ENCODE measurements at places on chromosomes 2 and 18.

- DNase-seq, result no peak
Observed at GRCh38 chr2:213991453-213992108, 419.3 kb upstream of the VWC2L start.

DNA sequence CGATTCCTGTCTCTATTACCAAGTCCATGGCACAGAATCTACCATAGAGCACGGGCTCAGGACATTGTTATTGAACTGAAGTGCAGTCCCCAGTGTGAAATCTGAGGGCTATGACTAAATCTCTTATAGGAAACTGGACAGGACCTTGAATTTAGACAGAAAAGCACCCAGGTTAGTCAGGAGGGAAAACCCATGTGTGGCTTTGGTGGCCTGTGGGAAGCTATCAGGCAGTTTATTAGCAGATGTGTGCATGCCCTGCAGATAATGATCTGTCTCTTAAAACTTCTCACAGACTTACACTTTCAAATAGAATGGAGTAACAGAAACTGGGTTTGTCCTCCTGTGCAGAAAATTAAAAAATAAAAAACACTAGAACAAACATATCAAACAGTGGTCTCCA, 610.0 kb upstream of the RAB6C start:
- DNase-seq, result no peak

GRCh38 chr2:233453111-233453915, 99.0 kb downstream of the DGKD start:
- DNase-seq, result no peak

DNA sequence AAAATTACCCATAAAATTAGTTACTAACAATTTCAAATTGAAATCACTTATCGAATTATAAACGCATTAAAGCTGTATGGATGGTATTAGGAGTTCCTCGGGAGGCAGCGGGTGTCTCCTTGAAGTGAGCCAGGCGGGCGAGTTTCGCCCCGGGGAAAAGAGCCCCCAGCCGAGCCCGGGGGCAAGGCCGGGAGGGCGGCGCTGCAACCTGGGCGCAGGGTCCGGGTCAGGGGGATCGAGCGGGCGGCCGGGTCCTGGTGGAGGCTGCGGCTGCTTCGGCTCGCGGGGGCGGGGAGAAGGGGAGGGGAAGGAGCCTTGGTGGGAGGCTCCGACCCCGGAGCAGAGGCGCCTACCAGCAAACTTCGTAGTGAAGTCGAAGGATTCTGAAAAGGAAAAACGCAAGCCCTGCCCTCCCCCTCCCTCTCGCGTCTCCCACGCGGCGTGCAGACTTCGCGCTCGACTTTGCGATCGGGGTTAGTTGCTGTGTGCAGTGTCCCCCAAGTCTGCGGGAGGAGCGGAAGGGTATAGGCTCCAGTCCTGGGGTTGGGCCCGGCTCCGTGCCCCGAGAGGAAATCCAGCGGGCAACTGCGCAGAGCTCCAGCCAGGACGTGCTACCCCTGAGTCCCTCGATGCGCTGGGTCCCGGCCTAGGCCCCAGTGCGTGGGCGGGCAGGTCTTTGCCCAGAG, 140.8 kb downstream of the MEIS1 start:
- no peak for DNase-seq

DNA sequence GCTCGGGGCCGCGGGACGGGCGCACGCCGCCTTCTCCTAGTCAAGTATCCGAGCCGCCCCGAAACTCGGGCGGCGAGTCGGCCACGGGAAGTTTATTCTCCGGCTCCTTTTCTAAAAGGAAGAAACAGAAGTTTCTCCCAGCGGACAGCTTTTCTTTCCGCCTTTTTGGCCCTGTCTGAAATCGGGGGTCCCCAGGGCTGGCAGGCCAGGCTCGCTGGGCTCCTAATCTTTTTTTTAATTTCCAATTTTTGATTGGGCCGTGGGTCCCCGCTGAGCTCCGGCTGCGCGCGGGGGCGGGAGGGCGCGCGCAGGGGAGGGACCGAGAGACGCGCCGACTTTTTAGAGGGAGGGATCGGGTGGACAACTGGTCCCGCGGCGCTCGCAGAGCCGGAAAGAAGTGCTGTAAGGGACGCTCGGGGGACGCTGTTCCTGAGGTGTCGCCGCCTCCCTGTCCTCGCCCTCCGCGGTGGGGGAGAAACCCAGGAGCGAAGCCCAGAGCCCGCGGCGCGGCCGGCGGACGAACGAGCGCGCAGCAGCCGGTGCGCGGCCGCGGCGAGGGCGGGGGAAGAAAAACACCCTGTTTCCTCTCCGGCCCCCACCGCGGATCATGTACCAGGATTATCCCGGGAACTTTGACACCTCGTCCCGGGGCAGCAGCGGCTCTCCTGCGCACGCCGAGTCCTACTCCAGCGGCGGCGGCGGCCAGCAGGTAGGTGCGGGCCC, 617 bp downstream of the FOSL2 start:
- no peak for DNase-seq

GRCh38 chr18:63832470-63832869, 55.0 kb upstream of the SERPINB2 start:
- DNase-seq, result no peak

DNA sequence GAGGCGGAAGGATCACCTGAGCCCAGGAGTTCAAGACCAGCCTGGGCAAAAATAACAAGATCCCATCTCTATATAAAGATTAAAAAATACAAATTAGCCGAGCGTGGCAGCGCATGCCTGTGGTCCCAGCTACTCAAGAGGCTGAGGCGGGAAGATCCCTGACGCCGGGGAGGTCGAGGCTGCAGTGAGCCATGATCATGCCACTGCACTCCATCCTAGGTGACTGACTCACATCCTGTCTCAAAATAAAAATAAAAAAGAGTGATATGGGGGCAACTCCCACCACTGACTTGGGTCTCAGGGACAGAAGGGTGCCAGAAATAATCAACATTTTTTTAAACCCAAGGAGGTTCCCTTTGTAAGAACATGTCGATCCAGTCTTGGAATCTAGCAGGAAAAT, 37.6 kb downstream of the ZNF516 start:
- DNase-seq, result no peak

GRCh38 chr2:98913916-98914712, 21.9 kb downstream of the CRACDL start:
- no peak for DNase-seq

DNA sequence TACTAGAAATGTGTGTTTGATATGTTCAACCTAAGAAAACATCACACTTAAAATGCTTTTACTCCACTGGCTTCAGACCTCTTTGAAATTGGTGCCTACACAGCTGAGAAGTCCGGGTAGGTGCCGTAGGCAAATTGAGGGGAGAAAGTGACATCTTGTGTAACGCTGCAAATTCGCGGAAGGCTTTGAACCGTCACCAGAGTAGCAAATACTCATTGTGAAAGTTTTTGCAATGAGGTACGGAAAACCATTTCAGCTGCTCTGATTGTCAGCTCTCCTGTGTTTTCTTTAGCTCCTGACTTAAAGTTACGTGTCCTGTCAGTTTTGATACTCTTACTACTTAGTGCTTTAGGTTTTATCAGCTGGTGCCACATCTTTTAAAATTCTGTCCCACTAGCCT, 224.5 kb downstream of the FAM210A start:
- DNase-seq, result no peak

GRCh38 chr2:42383855-42384530, 23.0 kb upstream of the COX7A2L start:
- DNase-seq, result no peak

GRCh38 chr2:39663187-39663930, 2.4 kb upstream of the TMEM178A start:
- DNase-seq, result no peak

- no peak for DNase-seq
Observed at GRCh38 chr2:62163106-62163831, 32.6 kb upstream of the B3GNT2 start.
